ENCODE measurements at places on chromosomes 5 and 9.

DNA sequence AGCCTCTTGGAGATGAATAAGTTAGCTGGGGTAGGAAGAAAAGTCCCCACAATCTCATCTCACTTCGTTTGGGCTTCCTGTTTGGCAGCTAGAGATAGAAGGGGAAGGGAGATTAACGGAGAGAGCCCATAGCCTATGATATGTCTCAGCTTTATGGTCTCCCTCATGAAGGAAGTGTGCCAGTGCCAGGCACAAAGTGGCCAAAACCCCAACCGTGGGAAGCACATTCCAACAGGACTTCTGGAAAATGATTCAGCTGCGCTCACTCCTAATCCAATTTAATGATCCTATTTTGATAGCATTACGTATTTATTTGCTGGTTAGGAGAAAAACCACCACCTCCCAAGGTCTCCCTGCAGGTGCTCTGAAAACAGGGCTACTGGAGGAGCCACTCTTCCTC, 303.1 kb upstream of the CLINT1 start:
- no peak for DNase-seq

DNA sequence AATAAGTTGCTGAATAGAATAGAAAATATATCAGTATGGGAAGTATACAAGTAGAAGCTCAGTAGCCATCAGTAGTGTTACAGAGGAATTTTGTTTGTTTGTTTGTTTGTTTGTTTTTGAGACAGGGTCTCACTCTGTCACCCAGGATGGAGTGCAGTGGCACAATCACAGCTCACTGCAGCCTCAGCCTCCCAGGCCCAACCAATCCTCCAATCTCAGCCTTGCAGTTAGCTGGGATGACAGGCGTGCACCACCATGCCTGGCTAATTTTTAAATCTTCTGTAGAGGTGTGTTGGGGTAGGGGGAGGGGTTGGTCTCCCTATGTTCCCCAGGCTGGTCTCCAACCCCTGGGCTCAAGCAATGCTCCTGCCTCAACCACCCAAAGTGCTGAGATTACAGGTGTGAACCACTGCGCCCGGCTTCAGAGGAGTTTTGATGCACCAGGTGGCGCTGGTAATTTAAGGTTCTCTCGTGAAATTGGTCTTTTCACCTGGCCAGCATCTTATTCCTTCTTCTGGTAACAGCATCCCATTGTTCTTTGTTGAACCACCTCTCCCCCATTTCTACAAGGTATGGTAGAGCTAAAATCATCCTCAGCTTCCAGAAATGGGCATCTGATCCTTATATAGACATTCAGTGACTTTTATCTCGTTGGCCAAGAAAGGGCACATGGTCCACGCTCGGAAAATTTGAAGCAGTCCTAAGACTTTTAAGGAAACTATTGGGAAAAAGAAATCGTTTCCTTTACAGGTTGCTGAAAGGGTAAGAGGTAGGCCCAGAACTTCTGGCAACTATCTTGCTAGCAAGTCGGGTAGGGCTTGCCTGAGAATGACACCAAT, 157.1 kb downstream of the ARRDC3 start:
- DNase-seq = peak; percentile 25

DNA sequence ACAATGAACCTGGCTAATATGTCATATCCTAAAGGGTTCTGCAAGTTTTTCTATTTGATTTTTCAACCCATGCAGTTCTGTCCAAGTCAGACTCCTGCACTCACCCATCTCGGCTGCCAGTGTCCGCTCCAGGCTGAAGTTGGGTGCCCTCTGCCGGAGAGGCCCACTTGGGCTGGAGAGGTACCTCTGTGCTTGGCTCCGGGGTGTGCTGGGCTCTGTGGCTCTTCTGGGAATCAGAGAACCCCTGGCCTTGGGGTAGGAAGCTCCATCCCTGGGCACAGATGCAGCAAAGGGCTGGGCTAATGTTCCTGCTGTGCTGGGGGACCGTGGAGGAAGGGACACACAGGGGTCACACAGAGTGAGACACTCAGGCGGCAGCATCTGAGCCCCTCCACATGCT, 26.2 kb downstream of the ORM2 start:
- DNase-seq = no peak

GRCh38 chr5:157269761-157270272, 3.9 kb downstream of the CYFIP2 start:
- no peak for DNase-seq

DNA sequence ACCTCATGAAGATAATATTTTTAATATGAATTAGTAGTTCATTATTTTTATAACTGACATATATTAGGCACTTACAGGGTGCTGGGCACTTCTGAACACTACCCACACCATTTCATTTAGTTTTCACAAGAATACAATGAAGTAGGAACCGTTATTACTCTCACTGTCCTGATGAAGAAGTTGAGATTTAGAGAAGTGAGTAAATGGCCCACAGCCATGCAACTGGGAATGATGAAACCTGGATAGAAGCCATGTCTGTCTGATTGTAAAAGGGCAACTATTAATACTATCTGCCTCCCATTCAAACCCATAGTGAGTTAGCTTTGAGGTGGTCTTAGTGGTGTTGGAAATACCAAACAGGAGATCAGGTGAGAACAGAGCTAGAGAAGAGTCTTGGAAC, 29.6 kb upstream of the OTULINL start:
- DNase-seq = no peak

Data from NCI-H460 (cell line).